ENCODE measurements at places on chromosomes 1 and 21. TPM values are rescaled to one million over a fixed set of nuclear protein-coding genes. Genes with fewer than 3 reads are reported as not detected.

GRCh38 chr1:155038602-155039307 is 5.1 kb downstream of the DCST1 start:
- peak; percentile 94 for ATAC-seq

TPTE gene
- total RNA-seq, result not detected

DNA sequence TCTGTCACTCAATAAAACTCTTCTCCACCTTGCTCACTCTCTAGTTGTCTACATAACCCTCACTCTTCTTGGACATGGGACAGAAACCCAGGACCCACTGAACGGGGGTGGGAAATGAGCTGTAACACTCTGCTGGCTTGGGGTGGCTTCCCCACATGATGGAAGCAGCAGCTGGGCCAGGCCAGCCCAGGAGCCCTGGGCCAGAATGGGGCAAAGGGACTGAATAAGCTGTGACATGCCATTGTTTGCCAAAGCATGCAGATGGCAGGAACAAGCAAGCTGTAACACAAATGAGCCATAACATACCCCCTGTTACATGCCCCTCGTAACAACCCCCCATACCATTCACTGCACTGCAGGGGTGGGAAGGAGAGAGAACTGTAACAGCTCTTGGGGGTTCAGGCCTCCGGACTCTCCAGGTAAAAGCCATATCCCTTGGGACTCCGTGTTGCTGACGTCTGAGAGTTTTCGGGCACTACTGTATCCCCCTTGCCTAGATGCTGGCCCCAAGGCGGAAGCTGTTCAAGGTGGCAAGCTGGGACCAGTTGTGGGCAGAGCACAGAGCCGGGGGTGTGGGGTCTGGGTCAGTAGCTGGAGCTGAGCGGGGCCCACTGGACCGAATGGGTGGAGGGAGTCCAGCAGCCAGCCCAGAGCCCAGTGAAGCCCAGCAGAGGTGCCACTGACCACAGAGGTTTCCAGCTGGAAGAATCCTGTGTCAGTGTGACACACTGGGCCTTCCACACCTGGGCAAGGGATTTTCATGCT is 56.1 kb upstream of the DMRTB1 start:
- ATAC-seq, result no peak

GRCh38 chr1:30920827-30921226 is 12.3 kb upstream of the SDC3 start:
- ATAC-seq, result peak; percentile 45

GRCh38 chr1:12128120-12128519 is 38.7 kb upstream of the TNFRSF1B start:
- ATAC-seq, result no peak

TSPAN1 gene
- 4.7 TPM for total RNA-seq

DNA sequence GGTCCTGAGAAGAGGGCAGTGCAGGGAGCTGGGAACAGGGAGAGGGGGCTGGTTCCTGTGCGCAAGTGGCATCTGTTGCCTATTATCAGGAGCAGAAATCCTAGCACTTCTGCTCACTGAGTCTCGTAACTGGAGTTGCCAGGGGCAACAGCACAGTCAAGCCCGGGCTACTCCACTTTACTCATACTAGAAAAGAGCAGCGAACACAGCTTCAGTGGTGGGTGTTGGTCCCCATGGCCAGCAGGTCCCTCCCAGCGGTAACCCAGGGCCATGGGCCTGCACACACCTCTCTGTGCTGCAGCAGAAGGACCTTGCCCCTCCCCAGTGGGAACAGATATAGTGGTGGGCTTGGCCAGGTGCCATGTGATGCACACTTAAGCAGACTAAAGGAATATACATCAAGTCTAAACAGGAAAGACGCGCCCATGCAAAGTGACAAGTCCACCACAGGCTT is 8.5 kb downstream of the PYCR2 start:
- ATAC-seq, result peak; percentile 24

LCE4A gene
- not detected for total RNA-seq

DNA sequence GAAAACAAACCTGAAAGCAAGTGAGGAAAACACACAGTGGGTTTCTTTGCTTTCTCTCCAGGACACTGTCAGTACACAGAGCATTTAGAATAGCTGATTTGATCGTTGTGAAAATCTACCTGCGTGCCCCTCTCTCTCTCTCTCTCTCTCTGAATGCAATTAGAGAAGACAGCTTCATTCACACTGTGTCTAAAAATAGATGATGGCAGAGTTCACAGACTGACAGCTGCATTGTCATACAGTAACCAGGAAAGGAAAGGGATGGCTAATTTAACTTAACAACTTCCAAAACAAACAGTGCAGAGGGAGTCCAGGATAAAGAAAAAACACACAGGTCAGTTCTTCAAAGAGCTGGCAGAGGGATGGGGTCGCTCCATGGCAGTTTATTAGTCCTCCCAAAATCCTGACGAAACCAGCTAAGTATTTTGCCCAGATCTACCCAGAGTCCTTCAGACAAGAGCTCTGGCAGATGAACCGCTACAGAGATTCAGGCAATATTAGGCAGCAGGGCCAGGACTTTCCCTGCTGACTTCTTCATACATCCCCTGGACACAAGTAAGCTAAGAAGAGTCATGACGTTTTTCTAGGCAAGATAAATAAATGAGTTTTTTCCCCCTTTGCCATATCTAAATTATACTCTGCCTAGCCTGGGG is 58.9 kb downstream of the WLS start:
- no peak for ATAC-seq

LCE1A gene
- total RNA-seq, result not detected

DNA sequence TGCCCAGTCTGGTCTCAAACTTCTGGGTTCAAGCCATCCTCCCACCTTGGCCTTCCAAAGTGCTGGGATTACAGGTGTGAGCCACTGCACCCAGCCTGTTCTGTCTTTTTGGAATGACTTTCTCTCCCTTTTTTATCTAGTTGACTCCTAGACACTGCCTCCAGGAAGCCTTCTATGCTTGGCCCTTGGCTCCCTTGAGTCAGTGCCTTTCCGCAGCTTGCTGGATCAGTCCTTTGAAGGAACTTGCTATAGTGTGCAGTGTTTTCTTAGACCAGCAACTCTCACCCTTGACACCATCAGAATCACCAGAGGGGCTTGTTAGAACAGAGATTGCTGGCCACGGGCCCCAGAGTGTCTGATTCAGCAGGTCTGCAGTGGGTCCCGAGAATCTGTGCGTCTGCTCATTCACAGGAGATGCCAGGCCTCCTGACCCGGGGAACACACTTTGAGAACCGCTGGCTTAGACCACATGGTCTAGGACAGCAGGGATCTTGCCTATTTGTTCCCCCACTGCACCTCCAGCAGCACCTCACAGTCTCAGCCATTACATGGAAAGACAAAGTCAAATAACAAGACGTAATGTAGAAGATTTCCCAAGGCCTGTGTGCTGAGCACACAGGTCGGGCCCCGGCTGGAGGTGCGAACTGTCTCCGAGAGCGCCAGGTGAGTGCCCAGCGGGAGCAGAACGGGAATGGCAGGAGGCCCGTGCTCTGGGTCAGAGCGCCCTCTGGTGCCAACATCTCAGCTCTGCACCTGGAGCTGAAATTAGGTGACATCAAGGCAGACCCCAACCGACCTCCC is 27.4 kb upstream of the CTPS1 start:
- ATAC-seq, result peak; percentile 84

- ATAC-seq, result peak; percentile 57
These were observed 73.2 kb upstream of the CNIH3 start for GRCh38 chr1:224542783-224543440.

GRCh38 chr1:226659136-226659535 is 79.9 kb downstream of the ITPKB start:
- no peak for ATAC-seq

DNASE2B gene
- not detected for total RNA-seq

DONSON gene
- 8.2 TPM for total RNA-seq

DNA sequence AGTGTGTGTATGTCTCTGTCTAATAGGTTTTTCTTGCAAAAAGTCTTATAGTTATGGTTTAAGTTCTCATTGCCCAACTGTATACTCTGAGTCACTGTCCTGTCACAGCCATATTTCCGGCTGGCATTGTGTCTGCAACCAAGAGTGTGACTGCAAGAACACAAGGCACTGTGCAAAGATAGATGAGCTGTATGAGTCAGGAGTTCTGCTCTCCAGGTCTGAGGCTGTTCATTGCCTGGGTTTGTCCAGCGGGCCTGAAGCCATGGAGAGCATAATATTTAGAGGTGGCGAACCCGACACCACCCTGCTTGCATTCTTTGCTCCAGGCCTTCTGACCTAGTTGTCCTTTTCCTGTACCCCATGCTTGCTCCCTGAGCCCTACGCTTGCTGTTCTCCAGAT is 50.9 kb upstream of the CNIH3 start:
- ATAC-seq, result peak; percentile 100

DNA sequence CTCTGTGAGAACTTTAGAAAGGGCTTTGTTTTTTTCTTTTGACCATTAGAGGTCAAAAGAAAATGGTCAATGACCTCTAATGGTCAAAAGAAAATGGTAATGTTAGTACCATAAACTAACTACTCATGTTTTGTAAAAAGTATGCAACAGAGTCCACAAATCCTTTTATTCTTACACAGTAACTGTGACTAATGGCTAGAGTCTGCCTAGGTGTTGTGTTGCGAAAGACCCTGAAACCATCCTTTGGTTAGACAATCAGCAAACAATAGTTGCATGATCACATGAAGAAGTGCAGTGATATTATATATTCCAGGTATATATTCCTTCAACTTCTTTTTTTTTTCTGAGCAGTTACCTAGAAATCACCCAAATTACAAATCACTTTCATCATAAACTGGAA is 40.9 kb downstream of the NEGR1 start:
- no peak for ATAC-seq

- no peak for ATAC-seq
These were observed 159.1 kb downstream of the LHX8 start for GRCh38 chr1:75293270-75293669.

IGSF9 gene
- total RNA-seq, result 13.0 TPM

RGS7 gene
- total RNA-seq, result not detected

DNA sequence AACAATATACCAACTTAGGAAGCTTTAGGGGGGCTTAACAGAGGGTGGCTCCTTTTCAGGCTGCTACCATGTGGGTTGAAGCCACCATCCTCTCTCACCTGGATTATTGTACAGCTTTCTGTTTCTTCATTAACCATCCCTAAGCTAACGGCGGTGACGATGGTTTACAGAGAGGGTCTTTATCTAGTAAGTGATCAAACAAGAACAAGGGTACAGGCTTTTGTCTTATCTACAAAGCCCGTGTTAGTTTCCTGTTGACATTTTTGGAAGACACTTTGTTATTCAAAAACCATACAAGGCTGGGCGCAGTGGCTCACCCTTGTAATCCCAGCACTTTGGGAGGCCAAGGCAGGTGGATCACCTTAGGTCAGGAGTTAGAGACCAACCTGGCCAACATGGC is 20.4 kb downstream of the SLC25A33 start:
- ATAC-seq, result no peak

TMEM200B gene
- 1.4 TPM for total RNA-seq

GRCh38 chr1:16307222-16307621 is 45.1 kb downstream of the FBXO42 start:
- no peak for ATAC-seq

All from esophagus mucosa (tissue), 1 donor.